ENCODE measurements at places on chromosomes 3 and 15.
A peak's percentile ranks its signal among the peaks of the same experiment; 100 is the strongest.

GRCh38 chr3:107409365-107409764 is 32.1 kb downstream of the CCDC54 start:
- no peak for DNase-seq

- no peak for DNase-seq
Observed at GRCh38 chr3:184075901-184076300, 21.0 kb upstream of the HTR3E start.

DNA sequence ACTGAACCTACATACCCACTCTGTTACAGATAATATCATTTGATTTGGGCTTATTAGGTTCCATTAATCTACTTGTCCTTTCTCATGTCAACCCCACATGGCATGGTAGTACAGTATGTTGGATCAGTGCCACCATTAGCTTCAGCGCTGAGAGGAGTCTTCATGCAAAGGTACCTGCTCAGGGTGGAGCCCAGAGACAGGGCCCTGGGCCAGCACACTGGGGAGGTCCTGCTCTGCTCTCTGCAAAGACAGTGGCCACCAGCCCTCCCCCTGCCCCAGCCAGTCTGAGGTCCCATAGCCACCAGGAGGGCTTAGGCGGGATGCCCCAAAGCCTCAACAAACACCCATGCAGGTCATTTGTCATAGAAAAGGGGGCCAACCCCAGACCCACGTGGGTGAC is 71.0 kb downstream of the ATP10A start:
- DNase-seq: peak; percentile 51

- DNase-seq: no peak
Observed at GRCh38 chr3:110413807-110414748, 657.5 kb upstream of the NECTIN3 start.

GRCh38 chr3:161419555-161420333 is 48.4 kb upstream of the SPTSSB start:
- no peak for DNase-seq
